ENCODE measurements at places on chromosomes 11 and 22. TPM values are rescaled to one million over a fixed set of nuclear protein-coding genes. Genes with fewer than 3 reads are reported as not detected.

FXYD6 gene
- polyA plus RNA-seq = 727 TPM

KRTAP5-1 gene
- 2.1 TPM for polyA plus RNA-seq

PKNOX2 gene
- polyA plus RNA-seq = 39.0 TPM

TMEM126A gene
- 43.8 TPM for polyA plus RNA-seq

MS4A6A gene
- polyA plus RNA-seq = 3.7 TPM

NFAM1 gene
- polyA plus RNA-seq = 2.2 TPM

SAMM50 gene
- 64.6 TPM for polyA plus RNA-seq

NAV2 gene
- 50.1 TPM for polyA plus RNA-seq

All from spinal cord (tissue), 10 donors.